NT2/D1 (cell line): ENCODE measurements at places on chromosomes 1 and 21.

DNA sequence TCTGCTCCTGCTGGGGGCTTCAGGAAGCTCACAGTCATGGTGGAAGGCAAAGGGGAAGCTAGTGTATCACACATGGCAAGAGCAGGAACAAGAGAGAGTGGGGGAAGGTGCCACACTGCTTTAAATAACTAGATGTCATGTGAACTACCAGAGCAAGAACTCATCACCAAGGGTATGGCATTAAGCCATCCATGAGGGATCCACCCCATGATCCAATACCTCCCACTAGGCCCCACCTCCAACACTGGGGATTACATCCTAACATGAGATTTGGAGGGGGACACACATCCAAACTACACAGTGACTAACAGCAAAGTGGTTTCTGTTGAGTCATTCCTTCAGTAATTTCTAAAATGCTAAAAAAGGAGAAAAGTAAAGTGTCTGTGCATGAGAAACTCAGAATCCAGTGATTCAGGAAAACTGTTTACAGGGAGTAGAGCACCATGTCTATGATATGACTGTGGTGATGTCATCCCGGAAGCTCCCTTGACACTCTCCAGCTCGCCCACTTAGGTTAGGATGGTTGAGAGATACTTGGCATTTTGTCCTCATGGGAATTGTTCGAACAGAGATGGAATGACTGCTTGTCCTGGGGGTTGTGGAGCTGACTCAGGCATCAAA is 50.3 kb downstream of the CHD1L start:
- DNase-seq: no peak

DNA sequence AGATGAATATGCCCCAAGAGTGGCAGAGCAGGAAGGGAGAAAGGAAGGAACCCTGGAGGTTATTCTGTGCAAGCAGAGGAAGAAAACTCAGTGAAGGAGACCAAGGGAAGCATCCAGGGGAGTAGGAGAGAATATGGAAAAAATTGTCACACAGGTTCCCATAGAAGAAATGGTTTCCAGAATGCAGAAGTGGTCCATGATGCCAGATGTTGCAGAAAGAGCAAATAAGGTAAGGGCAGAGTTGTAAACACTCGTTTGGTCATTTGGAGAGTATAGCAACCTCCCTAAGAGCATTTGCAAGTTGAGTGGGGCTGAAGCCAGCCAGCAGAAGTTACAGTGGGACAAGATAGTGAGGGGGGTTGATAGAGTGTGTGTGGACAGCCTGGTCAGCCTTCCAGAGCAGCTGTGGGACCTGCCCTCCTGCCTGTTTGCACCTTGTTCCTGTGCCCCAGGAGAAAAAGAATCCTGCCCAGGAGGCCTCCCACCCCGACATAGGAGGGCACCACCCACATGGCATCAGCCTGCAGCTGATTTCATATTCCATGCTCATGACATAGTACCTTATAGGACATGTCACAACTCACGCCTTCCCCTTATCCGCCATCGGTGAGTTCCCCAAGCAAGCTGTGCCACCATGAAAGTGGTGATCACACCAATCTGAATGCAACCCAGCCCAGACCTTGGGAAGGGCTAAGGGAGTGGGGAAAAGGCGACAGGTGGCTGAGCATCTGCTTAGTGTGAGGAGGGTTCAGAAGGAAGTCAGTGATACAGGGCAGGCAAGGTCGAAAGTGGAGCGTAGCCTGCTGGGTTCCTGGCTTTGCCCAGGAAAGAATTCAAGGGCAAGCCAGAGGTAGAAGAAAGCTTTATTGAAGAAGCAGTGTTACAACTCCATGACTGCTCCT is 8.2 kb upstream of the NEK2 start:
- DNase-seq: no peak

DNA sequence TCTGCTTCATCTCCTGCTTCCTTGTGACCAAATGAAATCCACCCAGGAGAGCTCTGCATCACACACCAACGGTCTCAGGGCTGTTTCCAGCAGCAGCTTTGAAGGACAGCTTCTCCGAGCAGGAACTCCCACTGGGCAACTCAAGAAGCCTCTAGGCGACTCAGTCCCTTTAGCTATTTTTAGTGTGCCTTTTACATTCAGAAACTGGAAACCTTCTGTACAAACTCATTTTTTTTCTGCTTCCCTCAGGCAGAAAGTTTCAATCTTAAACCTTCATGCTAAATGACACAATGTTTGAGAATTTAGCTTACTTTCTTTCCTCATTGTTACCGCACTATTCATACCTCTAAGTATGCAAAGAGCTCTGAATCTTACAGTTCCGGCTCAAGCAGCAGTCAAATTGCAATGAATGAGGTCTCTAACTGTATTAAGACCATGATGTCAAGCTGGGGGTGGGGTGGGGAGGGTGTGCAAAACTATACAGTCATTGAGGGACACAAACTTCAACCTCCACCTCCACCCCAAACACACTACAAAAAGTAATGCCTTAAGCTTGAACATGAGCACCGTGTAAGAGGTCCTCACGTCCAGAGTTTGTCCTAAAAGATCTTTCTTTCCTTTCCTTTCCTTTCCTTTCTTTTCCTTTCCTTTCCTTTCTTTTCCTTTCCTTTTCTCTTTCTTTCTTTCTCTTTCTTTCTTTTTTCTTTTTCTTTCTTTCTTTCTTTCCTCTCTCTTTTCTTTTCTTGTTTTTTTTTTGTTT is 16.4 kb upstream of the TARBP1 start:
- DNase-seq: no peak

- no peak for DNase-seq
These were observed 40.9 kb upstream of the RALGPS2 start for GRCh38 chr1:178684111-178684510.
